CD4-positive, alpha-beta memory T cell (primary cell): ENCODE measurements at places on chromosomes 4 and X.

- no peak for DNase-seq
Measured at GRCh38 chr4:52840531-52841370, 21.4 kb upstream of the RASL11B start.

DNA sequence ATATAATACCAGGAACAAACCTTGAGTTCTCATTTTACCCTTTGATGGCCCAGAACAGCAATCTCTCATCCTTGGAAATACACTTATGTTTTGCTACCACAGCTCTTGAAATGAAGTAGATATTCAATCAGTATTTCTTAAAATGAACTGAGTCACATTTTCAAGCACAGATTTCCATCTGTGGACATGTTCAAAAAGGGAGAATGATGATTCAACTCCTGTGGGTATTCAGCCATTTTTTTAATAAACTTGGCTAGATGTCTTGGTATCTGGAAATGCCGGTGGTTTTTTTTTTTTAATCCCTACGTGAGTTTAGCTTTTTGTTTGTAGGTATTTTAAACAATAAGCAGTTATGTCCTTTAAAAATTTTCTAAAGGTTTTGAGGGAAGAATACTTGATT is 64.2 kb upstream of the TRPC5OS start:
- no peak for DNase-seq

DNA sequence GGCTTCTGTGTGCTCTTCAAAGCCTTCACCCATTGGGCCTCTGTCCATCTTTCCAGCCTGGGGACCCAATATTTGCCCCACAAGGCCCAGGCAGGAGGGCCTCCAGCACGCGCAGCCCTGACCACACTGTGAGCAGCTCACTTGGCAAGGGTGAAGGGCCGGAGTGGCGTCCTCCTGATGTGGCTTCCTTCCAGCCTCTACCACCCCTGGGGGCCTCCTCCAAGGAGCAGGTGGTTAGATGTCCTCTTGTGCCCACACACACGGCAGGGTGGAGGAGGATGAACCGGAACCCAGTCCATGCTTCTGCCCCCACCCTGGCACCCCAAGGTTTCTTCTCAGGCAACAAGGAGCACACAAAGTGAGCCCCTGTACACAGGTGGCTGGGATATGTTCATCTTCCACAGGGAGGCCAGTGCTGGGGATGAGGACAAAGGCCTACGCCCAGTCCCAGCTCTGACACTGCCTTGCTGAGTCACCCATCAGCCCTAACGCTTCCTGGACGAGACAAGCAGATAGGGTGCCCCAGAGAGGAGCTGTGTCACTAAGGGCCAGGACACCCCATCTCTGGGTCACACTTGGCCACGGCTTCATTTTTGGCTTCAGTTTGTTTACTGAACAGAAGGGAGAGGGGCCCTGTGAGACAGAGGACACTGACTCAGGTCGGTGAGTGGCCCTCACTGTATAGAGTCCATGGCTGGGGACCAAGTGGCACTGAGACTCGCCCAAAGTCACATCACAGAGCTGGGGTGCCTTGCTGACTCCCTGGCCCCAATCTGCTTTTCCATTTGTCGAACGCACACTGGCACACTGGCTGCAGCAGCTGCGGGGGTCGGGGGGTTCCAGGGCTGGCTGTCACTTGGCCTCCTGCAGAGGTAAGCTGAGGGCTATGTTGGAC is 1.9 kb downstream of the UBL4A start:
- DNase-seq = no peak

DNA sequence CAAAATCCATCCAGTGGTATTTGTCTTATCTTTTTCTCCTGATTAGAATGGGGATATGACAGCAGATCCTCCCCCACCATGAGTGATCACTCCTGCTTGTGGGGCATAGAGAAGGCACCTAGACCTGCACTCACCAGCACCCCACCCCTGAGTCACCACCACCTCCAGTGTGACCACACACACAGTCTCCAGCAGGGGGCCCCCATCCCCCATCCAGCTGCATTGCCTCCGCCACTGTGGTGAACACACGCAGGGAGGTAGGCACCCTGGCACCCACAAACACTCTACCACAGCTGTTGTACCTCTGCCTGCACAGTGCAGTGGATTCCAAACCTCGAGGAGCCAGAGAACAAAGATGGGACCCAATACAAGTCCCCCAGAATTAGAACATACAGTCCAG is 9.0 kb upstream of the MAGEA8 start:
- DNase-seq = peak; percentile 29

GRCh38 chrX:44733931-44734330 is 109.9 kb upstream of the DUSP21 start:
- DNase-seq = no peak

GRCh38 chrX:7269991-7270390 is 122.0 kb upstream of the PUDP start:
- no peak for DNase-seq

DNA sequence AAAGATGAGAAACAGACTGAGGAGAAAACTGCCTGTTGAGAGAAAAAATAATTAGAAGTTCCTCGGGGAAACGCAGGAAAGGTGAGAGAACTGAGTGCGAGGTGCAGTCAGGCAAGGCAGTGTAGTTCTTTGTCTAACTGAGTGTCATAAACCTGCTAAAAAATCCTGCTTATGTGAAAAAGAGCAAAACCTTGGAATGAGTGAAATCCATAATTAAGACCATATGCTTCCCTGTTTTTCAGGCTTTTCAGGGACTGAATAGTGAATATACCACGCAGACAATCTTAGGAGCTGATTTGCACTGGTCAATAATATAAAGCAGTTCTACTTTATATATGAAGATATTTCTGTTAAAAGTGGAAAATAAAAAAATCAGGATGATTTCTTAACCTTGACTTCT is 104.9 kb downstream of the RASGEF1B start:
- DNase-seq = no peak

GRCh38 chr4:140233791-140234696 is 80.1 kb upstream of the MAML3 start:
- no peak for DNase-seq

GRCh38 chr4:110164251-110164650 is 34.2 kb downstream of the ELOVL6 start:
- DNase-seq = no peak

DNA sequence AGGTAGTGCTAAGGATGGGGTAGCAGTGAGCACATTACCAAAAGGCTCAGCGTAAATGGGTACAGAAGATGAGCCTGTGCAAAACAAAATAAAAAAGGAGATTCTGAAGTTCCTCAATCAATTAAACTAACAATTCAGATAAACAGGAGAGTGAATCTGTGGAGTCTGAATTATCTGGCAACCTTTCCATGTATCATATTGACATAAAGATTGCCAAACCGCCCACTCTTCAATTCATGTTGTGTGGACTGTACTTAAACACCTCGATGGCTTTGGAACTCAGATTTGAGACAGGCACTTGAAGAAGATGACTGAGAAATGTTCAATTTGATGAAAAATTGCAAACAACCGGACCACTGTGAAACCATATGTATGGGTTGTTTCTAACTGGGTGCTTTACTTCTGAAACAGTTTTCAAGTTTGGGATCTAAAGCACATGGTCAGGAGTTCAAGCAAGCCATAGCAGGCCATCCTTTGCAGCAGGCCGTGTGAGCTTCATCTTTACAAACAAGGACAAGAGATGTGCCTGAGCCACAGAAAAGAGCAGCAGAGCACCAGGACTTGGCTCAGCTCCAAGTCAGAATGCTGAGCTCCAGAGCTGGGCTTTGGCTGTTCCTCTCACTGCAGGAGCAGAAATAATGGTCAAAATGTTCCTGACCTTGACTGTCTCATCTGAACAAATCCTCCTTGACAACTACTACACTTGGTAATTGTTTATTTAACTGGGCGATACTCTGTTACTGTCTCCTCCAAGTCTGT is 108.1 kb downstream of the MGST2 start:
- no peak for DNase-seq

DNA sequence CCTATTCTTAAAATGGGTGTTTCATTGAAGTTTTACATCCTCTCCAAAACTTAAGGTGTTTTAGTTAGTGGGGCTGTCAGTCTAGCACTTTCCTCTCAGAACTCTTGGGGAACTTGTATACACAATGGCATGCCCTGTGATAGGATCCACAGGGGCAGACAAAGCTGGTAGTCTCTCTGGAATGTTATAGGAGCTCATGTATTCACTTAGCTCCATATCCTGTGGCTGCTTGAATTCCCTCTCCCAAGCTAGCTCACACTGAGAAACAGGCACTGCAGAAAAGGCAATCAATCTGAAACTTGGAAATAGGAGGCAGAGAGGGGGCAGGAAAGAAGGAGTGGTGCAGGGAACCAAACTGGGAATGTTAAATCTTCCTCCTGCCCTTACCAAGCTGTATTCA is 26.3 kb upstream of the ARMCX2 start:
- DNase-seq = no peak

- no peak for DNase-seq
Measured at GRCh38 chrX:114268643-114269042, 315.2 kb upstream of the HTR2C start.

DNA sequence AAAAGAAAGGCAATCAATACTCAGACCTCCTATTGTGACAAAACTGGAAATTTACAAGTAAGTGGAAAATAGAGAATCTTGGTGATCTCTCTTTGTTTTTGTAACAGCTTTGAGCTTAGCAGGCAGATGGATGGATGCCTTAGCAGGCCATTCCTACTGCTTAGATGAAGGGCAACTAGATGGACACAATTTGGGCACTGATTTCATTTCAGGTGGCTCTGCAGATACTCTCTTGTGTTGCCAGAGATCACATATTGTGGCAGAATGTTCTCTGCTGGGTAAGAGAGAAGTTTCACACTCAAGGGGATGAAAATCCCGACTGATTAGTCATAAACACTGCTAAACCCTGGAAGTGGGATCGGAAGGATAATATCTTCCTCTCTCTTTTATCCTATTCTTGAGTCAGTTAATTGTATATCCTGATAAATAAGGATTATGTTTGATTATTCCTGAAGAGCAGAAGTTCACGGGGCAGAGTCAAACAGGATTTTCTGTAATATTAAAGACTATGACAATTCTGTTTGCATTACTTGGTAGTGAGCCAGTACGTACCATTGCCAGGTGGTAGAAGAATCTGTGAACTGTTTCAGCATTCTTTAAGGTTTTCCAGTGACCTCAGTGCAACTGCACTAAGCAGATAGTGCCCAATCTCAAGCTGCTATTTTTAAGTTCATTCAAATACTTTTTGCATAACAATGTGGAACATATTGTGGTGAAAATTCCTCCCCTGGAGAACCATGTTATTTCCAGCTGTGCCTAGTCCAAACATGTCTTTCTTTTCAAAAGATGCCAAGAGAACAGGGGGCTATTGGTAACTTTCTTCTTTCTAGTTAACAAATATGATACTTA is 974.3 kb downstream of the FSTL5 start:
- DNase-seq = no peak

DNA sequence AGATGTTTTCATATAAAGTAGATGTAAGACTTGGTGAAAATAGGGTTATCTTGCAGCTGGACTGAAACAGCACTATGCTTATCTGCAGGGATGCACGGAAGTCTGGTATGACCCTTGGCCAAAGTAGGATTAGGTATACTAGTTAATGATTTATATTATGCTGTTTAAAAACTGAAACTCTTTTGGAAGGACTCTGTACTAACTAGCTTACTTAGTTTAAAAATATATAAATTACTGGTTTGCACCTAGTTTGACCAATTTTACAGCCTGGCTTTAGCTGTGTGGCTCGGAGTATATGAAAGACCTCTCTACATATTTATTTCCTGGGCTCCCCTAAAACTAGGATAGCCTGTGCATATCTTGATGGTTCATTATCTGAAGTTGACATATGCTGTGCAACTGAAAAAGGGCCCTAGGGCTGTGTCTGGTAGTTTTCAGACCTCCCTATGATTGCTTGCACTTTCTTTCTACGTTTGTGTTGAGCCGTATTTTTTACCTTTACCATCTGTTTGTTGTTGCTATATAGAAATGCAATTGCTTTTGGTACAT is 89.2 kb downstream of the TMEM144 start:
- DNase-seq = no peak

- DNase-seq = no peak
Measured at GRCh38 chr4:138918169-138918869, 97.3 kb upstream of the NOCT start.

DNA sequence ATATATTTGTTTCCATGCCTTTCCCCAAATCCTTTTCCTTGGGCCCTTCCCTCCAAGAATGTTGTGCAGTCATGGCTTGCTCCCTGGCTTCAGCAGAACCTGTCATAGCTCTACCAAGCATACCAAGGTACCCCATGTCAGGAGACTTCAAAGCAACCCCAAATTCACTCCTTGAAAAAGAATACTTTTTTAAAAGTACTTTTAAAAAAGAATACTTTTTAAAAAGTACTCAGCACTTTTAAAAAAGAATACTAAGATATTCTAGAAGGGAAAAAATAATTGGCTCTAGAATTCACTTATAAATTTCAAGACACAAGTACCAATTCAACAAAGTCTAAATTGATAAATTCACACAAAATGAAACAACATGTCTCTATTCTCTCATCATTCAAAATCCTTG is 76.0 kb downstream of the NR3C2 start:
- no peak for DNase-seq

DNA sequence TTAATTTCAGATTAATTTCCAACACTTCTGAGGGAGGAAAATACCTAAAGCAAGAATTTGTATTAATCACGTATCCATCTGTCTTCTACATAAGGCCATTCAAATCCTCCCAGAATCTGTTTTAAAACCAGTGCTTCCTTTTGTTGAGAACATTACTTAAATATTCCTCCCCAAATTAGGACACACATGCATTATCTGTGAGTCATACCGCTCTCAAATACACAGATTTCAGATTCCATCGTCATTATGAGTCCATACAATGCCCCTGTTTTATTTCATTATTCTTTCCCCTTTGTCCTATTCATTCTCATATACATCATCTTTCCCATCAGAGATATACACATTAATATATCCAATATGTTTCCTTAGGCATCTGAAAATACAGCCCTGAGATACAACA is 57.3 kb upstream of the PRSS12 start:
- no peak for DNase-seq

- no peak for DNase-seq
Measured at GRCh38 chr4:108890484-108890881, 127.6 kb upstream of the ETNPPL start.

DNA sequence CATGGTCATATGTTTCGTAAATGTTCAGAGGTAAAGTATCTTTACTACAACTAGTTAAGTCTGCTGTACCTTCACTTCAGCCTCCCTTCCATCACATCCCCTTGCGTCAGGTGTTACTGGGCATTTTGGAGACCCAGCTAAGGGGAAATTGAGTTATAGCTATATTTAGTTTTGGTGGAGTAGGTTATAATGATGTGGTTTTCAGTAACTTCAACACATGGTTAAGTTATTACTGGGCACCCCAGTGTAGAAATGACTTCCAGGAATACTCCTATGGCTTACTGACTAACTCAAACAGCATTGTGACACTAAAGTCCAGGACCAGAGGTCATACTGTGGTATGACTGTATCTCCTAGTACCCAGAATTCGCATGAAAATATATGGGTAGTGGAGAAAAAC is 23.4 kb upstream of the ACSL1 start:
- no peak for DNase-seq

DNA sequence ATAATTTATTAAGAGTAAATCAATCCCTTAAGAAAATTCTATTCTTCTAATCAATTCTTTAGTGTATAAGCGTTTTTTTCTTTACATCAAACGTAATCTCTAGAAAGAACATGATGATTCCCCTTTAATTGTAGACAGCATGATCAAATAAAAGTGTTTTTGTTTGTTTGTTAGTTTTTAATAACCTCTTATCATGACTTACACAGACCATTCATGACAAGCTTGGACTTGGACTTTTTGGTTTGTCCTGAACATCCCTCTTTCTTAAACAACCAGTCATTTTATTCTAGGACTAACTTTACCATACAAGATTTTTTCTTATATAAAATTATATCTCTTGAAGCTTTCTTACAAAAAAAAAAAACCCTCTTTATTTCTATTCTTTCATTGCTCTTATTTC is 344.6 kb upstream of the SPOCK3 start:
- DNase-seq = no peak
